ENCODE measurements at places on chromosomes 3 and 15. TPM values are rescaled to one million over a fixed set of nuclear protein-coding genes. Genes with fewer than 3 reads are reported as not detected.

DNA sequence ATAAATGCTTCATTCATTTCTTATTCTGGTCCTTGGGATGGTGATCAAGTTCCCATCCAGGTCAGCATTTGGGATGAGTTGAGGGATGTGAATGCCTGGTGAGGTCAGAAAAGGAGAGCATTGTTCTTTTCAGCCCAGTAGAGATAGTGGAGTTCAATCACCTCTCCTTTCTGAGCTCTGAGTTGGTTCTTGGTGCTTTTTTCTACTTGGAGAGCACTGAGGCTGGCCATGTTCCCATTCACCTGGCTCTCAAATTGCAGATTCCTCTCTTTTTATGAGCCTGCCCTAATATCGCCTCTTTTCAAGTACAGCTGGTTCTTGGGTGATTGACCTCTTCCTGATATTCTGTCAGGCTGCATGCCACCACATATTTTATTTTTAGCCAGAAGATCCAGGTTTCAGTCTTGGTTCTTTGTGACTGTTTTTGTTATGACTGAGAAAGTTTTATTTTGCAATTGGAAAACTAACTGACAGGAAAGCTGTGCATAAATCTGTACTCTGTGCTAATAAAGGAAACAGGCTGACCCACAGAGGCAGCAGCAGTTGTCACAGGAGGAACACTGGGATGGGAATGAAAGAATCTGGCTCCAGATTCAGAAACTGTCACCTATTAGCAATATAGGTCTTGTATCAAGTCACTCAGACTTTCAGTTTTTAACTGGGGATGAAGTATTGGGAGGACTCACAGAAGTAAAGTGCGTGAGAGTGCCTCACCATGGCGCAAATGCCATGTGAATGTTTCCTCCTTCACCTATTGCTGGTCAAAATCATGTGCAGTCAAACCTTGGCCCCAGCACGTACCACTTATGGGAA lies 10.7 kb downstream of the AQP9 start:
- H3K4me3 ChIP-seq, result no peak overlapping the region
- H3K36me3 ChIP-seq, result no peaks in the 10 kb centered on the region
- no peak for DNase-seq
- no peaks in the 10 kb centered on the region for H3K27me3 ChIP-seq
- no peak overlapping the region for H3K27ac ChIP-seq

DNA sequence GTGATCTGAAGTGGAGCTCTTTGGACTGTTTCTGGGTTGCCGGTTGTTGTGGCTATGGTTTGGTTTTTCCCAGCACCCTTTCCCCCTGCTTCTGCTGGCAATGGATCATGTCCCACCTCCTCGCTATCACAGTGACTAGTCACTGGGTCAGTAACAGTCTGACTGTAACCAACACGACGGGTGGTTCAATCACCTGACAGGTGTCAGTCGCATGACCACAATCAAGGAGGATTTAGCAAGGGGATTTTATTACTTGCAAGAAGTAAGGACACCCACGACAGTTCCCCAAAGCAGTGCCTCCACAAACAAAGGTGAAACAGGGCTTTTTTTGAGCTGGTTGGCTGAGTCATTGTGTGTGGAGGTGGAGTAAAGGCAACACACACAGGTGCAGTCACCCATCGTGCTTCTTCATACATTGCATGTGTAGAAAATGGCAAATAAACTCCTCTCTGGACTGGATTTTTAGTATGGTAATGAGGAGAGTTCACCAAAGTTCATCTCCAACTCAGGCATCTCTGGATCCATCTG lies 58.8 kb upstream of the FAM3D start:
- no peak overlapping the region for H3K27ac ChIP-seq
- H3K36me3 ChIP-seq, result no peaks in the 10 kb centered on the region
- H3K4me3 ChIP-seq, result no peak overlapping the region
- DNase-seq, result no peak

- H3K4me3 ChIP-seq, result no peak overlapping the region
- H3K36me3 ChIP-seq, result no peaks in the 10 kb centered on the region
- no peaks in the 10 kb centered on the region for H3K27me3 ChIP-seq
Measured at GRCh38 chr15:82172506-82172905, 90.0 kb downstream of the EFL1 start.

DNA sequence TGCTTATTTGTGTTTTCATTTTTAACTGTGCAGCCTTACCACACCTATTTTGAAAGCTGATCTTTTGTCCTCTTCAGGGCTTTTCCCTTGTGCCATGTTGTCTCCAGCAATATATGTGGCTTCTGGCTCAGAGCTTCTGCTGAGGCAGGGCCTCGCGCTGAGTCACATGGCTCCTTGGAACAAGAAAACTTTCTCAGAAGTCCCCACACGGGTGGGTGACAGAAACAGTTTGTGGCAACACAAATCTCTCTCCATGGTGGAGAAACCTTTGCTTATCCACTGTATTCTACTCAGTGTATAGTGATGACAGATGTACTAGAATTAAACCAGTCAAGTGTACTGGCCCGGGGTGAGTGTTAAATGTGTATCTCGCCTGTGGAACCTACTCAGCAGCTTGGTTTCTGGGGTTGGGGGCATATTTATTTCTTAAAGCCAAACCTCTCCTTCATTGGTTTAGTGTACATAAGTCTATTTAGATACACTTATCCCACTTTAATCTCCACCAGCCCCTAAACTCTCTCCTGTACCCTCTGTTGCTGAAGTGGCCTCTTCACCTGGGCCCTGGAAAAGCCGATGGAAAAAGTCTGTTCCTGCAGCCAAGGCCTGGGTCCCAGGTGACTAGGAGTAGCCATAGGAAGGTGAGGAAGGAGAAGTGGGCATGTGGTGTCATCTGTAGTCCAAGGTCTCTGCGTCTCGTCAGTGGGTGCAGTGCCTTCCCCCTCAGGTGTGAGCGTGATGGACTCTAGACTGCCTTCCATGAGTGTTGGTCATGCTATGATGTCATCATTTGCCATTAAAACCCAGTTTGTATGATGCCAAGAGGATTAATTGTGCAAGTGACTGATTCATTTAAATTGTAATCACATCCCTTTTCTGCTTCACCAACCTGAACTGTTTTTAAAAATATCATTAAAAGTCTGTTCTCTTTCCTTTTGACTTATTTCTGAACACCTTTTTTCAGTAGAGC lies 3.2 kb upstream of the FBXL22 start:
- peaks cover 3% of the 10 kb centered on the region for H3K4me1 ChIP-seq
- no peaks in the 10 kb centered on the region for H3K27me3 ChIP-seq
- H3K4me3 ChIP-seq, result no peak overlapping the region
- H3K36me3 ChIP-seq, result peaks cover 50% of the 10 kb centered on the region
- no peak overlapping the region for H3K27ac ChIP-seq

- H3K36me3 ChIP-seq, result no peaks in the 10 kb centered on the region
- H3K27ac ChIP-seq, result no peak overlapping the region
- H3K4me3 ChIP-seq, result no peak overlapping the region
- no peak for DNase-seq
- no peaks in the 10 kb centered on the region for H3K27me3 ChIP-seq
Measured at GRCh38 chr15:40353697-40354096, 2.9 kb downstream of the PHGR1 start.

PP2D1 gene
- polyA plus RNA-seq, result not detected

DNA sequence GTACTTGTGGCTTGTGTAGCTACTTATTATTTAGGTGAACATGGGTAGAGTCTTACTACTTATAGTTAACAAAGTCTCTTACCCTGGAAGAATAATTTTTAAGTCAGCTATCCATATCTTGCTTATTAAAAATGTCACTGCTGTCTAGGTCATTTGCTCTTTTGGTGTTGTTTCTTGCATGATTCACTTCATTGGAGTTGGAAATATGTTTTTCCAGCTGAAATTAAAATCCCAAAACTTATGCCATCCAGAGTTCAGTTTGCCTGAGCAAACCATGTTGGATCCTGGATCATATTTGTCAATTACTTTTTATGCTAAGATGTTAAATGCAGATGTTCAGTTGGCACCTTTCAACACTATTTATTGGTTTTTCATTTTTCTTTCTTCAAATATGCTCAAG lies 421.0 kb upstream of the RBMS3 start:
- DNase-seq, result no peak
- H3K27ac ChIP-seq, result no peak overlapping the region
- no peaks in the 10 kb centered on the region for H3K27me3 ChIP-seq
- no peaks in the 10 kb centered on the region for H3K4me1 ChIP-seq
- H3K36me3 ChIP-seq, result no peaks in the 10 kb centered on the region

DNA sequence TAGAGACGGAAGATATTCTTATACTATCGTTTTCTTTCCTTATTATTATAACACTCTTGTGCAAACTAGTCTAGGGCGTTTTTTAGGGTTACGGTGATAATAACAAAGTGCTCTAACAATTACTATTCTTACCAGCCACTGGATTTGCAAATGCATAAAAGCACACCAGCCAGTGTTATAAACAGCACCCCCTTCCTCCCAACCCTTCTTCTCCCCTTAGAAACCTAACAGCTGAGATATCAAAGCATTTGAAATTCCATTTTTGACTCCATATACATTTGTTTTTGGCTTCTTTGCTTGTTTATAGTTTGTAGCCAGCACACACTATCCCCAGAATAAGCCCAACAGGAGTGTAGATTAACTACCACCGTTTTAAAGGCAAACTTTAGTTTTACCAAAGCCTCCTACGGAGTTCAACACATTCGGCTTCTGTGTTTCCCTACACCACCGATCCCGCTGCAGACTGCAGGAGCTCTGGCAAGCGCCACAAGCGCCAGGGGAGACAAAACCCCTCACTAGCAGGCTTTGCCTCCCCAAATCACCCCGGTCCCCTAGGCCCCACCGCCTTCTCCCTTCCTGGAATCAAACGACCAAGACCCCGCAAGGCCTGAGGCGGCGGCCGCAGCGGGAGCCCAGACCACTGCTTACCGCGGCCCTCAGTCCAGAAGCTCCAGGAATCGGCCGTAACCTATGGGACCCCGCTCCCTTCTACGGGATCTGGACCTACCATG lies 461 bp downstream of the COPB2 start:
- H3K27me3 ChIP-seq, result no peaks in the 10 kb centered on the region
- peak; percentile 11 for DNase-seq
- H3K4me1 ChIP-seq, result peaks cover 13% of the 10 kb centered on the region
- peak overlapping the region; percentile 97 for H3K27ac ChIP-seq
- H3K4me3 ChIP-seq, result peak overlapping the region; percentile 98
